ENCODE measurements at places on chromosomes 16 and 17.

DNA sequence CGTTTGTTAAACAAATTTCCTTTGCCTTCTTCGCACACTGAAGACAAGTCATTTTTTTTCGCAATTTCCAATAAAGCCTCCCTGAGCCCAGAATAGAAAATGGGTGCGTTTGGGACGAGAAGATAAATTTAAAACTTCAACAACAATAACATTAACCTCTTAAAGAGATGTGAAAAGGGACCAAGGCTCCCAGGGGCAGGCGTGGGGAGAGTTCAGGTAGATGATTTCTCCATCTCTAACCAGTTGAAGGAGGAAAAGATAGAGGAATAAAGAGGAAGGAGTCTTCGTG lies 1.3 kb upstream of the HOXB4 start:
- no peak for DNase-seq

- DNase-seq, result no peak
Observed at GRCh38 chr17:16121915-16122314, 93.4 kb downstream of the NCOR1 start.

GRCh38 chr17:49691086-49691676 lies 13.3 kb upstream of the SPOP start:
- DNase-seq, result no peak

DNA sequence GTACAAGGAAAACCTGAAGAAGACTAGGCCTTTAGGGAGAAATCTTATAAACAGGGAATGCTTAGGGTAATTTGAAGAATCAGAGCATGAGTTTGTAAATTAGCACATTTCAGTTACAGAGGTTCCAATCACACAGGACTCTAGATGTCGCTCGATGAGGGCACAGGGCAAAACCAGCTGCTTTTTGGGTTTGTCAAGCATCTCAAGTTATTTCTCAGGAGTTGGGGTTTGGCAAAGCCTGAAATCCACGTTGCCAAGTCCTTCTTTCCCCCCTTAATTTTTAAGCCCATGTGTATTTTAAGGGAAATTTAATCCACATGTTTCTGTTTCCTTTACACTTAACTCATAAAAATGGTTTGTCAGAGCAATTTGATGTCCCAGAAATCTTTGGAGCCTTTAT lies 146.9 kb downstream of the ANKFN1 start:
- no peak for DNase-seq

GRCh38 chr16:54526916-54527315 lies 240.3 kb upstream of the IRX3 start:
- no peak for DNase-seq

DNA sequence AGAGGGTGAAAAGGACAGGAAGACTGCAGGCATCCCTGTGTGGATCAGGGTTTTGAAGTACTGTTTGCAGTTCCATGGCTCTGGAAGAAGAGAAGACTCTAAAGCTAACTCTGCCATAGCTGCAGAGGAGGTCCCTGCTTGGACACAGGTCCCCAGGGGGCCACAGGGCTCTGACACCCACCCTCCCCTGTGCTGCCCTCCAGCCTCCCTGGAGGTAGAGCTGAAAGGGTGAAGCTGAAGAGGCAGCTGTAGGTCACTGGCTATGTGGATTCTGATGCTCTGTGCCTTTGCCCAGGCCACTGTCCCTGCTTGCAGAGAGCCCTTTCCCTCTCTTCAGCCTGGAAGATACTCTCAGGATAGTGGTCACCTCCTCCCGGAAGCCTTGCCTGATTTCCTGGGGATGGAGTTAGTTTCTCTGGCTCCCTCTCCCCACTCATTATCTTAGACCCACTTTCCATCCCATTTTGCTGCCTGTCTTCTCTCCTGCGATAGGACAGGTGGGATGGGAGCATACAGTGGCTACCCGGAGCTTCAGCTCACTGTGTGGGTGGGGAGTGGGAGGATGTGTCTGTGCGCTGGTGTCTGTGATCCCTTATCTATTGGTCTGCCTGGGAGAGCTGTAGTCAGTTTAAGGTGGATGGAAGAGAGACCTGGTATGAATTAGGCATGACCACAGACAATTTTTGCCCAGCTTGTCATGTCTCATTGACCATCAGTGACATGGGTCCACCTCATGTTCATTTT lies 89.8 kb upstream of the TMEM97 start:
- no peak for DNase-seq

DNA sequence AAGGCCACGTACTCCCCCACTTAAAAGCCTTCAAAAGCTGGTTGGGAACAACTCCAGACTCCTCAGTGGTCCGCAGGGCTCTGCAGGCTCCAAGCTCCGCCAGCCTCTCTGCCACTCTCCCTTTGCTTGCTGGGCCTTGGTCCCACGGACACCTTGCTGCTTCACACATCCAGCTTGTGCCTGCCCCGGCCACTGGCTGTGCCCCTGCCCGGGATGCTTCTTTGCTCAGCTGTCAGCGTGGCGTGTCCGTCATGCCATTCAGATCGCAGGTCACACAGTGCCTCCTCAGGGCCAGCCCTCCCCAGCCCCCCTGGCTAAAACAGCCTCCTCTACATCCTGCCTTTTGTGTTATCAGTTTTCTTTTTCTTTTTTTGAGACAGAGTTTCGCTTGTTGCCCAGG lies 11.8 kb downstream of the ASPHD1 start:
- DNase-seq, result no peak

DNA sequence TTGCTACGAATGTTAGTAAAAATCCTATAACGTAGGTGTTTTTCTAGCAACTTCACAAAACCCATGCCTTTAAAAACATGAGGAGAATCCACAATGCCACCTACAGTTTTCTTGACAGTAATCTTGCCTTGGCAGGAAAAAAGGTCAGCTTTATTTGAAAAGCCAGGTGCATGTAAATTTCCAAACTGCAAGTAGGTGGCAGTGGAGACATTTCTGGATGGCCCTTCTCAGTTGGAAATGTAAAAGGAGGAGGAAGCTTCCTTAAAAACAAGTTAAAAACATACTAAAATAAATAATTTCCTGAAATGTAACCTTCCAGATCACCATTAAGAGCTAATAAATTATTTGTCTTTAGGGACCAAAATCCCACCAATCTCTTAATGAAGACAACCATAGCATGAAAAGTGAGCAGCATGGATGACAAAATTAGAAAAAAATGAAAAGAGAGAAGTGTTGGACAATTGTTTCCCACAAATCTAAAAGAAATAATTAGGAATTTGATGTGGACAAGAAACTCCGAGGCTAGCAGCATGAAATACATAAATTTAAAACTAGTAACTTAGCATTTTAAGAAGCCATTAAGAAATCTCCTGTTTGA lies 152.2 kb downstream of the SNX11 start:
- no peak for DNase-seq

DNA sequence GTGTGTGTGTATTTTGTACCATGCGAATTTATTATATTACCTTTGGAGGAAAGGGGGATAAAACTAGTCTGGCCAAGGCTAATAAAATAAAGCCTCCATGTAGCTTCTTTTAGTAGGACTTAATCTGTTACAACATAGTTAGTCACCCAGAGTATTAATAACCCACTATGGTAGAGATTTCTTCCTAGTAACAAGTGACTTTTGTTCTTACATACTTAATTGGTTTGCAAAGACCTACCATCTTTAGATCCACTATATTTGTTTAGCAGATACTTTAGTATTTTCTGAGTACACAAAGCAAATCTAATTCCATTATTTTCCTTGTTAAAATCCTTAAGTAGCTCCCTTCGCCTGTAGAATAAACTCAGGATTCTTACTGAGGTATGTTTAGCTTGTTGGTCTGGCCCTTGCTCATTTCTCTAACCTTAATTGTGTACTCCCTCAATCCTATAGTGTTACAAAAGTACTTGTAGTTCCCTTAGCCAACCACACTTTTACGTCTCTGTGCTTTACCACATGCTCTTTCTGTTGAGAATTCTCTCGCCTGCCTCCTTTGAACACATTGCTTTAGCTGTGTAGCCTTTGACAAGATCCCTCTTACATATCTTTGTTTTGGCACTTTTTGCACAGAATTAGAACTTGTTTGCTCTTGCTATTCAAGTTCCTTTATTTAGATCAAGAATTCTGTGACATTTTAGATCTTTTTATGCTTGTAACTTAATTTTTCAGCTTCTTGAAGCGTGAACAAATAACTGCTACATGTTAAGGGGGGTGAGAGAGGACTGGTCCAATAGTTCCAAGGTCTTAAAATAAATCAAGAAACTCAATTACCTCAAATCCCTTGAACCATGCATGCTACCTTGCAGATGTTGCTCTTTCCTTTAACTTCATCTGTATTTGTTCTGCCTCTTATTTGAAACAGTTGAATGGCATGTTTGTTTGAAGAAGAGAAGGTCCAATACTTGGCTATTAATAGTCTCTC lies 23.8 kb downstream of the CLTC start:
- DNase-seq, result no peak

DNA sequence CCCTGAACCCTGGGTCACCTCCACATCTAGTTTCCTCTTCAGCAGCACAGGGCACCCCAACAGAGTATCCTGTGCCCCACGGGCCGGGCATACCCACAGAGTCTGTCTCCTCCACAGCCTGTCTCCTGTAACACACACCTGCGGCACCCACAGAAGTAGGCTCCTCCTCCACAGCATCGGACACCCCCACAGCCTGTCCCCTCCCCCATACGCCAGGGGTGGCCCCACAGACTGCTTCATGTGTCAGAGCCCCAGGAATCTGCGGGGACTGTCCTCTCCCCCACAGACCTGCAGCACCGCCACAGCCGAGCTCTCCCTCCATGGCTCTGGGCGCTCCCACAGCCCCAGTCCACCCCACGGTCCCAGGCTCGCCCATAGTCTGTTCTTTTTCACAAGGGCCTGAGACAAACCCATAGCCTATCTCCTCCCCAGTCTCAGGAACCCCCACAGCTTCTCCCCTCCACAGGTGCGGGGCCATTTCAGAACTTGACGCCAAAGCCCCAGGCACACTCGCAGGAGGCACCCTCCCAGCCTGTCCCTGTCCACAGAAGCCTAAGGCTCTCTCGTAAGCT lies 1.4 kb downstream of the KIAA0753 start:
- DNase-seq, result no peak

- no peak for DNase-seq
Observed at GRCh38 chr16:75475420-75475847, 10.9 kb upstream of the TMEM170A start.

DNA sequence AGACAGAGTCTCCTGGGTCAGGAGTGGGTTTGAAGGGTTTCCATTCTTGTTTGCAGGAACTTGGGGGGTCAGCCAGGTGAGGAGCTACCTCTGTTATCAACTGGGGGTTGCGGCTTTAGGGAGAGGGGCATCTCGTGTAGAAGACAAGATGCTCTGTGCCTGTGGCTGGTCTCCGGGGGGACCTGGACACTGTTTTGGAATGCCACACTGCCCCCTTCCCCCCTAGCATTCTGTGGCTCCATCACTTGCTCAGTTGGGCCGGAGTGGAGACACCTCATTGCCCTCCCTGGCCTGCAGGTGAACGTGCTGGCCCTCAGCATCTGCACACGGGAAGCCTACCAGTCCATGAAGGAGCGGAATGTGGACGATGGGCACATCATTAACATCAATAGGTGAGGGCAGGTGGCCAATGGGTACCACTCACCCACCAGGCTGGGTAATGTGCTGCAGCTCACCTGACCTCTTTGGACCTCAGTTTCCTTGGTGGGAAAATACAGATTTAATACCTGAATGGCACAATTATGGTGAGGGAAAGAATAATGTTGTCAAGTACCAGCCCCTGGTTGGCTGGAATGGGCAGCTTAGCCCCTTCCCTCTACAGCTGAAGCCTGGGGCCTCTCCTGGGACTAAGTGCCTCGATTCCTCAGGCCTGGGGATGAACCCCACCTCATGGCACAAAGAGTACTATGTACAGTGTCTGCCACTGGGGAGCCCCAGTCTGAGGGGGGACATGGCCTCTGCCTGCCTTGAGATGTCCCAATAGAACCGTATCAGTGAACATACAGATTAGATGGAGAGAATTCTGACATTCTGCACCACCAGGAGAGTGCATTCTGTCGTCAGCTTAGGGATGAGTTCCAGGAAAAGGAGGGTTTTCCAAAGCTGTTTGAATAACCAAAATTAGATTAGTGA lies 3.3 kb upstream of the MRM1 start:
- no peak for DNase-seq

- no peak for DNase-seq
Observed at GRCh38 chr16:84749815-84750214, 50.0 kb downstream of the USP10 start.

GRCh38 chr17:28324781-28325180 lies 5.8 kb downstream of the TMEM97 start:
- DNase-seq, result no peak

DNA sequence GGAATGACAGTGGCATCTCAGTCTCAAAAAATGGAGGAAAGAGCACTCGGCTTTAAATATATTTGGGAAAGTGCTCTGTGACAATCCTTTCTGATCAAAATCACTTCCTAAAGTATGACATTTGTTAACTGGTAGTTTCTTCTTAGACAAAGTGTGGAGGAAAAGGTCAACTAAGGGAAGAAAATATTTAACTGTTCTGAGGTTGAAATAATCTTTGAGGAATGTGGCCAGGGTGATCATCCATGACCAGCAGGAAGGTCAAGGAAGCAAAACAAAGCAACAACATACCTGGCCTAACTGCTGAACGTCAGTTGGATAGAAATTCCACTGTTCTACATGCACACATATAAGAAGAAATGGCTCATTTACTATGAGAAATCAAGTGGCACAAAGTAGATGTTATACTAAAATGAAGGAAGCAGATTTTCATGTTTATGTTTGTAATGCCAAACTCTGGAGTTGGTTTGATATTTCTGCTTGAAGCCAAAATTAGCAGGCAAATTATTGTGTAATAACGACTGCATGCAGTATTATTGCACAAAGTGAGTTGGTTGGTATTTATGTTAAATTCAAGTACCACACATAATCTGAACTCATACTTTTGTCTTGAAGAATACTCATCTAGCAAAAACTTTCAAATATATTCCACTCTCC lies 87.3 kb upstream of the CORO6 start:
- no peak for DNase-seq

- DNase-seq, result no peak
Observed at GRCh38 chr17:79658811-79659207, 48.0 kb upstream of the RBFOX3 start.

DNA sequence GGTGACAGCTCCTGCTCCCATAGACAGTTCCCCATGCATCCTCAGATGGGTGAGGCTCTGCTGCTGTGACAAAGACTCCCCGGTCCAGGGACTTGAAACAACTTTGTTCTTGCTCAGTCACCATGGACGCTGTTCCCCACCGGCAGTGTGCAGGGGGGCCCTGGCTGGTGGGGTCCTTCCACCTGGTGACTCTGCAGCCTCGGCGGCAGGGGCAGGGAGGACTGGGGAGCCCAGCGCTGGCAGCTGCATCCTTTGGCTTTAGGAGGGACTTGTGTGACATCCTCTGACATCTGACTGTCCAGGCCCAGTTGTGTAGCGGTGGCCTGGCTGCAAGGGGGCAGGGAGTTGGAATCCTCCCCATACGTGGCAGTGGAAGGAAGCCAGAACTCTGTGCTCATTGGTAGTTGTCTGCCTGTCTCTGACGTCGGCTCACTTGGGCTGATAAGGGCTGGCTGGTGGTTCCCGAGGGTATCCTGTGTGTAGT lies 107.3 kb downstream of the CMIP start:
- no peak for DNase-seq

DNA sequence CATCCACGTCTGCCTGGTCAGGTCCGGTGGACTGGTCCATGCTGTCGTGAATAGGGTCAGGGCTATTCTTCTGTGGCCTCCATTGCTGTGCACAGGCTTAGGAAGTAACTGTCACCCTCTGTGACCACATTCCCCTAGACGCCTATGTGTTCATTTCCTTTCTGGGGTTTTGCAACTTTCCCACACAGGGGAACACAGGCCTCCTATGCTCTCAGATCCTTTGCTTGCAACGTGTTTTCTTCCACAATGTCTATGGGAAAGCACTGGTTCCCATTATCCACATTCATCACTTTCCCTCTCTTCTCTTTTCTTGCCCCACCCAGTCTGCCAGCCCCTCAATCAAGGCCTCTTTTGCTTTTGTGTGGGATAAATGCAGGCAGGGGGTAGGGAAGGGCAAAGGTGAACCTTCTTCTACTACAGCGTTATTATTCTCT lies 43.2 kb upstream of the DNAJA2 start:
- DNase-seq, result no peak

Data from AG04449 (cell line).